ENCODE measurements at places on chromosomes 3 and 15.

GRCh38 chr3:182913889-182914288 is 66.4 kb downstream of the DCUN1D1 start:
- no peak for DNase-seq

DNA sequence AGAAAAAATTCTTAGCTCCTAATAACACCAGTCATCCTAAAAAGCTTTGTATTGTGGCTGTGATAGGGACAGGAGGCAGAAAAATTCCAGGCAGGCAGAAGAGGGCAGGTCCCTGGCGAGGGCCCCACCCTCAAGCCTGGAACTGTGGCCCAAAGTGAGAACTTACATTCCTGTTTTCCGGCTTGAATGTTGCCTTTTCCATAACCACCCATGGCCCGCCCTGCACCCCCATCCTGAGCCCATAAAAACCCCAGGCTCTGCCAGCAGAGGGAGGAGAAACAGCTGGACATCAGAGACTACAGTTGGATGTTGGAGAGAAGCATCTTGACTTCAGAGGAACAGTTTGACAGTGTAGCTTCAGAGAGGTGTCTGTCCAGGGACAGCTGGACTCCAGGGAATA is 37.3 kb downstream of the SLCO2A1 start:
- peak; percentile 84 for DNase-seq

- DNase-seq: no peak
Measured at GRCh38 chr3:65334045-65334665, 646.4 kb upstream of the ADAMTS9 start.

DNA sequence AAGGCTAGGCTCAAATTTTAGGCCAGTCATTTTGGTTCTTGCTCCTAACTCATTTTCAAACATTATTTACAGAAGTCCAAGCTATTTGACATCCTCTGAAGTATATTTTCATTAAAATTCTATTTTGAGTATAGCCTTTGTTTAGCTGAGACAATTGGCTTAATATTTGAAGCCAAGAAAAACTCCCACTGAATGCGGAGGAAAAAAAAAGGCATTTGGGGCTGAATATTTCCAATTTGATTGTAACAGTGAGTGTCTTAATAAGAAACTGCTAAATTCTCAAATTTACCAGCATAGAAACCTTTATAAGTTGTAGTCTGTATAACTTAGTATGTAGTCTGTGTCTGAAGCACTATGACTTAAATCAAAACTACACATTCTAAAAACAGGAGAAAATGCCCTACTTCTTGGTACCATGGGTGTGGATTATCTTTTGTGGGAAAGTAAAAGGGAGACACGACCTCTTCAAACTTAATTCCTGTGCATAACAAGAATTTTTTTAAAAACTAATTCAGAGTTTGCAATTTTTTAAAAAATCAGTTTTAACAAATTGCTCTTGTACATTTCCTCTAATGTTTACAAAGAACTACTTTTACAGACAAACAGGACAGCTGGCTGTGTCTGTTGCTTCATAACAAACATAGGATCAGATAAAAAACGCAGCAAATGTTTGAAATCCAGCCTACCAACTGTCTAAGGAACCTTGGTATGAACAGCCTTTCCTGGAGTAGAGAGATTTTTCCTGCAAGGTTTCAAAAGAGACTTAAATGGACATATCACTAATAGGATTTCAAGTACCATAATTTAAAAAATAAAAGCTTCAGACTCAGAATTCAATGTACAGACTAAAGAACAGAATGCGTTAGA is 52.7 kb upstream of the LMOD3 start:
- no peak for DNase-seq

DNA sequence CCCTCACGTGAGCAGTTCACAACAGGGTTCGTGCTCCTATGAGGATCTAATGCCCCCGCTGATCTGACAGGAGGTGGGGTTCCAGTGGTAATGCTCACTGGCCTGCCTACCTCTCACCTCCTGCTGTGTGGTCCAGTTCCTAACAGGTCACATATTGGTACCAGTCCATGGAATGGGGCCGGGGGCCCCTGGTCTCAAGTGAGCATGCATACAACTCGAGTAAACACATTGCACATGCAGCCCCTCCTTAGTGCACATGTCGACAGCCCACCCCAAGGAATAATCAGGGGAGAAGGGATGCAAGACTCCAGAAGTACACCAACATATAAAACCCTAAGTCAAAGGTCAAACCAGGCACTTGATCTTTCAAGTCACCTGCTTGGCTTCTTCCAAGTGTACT is 127.0 kb downstream of the TP63 start:
- DNase-seq: no peak

- DNase-seq: no peak
Measured at GRCh38 chr15:81069356-81069755, 64.7 kb upstream of the CFAP161 start.

DNA sequence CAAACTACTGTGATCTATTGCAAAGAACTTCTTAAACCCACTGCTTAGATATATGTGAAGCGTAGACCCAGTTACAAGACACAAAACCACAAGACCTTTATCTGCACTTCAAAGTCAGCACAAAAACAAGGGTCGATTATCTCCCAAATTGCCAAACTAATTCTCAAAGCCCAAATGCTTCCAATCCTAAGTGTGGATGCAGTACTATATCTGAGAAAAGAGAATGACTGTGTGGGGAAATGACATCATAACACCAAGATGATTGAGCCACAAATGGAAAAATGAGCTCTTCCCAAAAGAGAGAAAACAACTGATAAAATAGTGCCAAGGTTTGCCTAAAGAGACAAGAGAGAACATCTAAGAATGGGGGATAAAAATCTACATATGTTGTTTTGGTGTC is 86.2 kb downstream of the MEIS2 start:
- no peak for DNase-seq

DNA sequence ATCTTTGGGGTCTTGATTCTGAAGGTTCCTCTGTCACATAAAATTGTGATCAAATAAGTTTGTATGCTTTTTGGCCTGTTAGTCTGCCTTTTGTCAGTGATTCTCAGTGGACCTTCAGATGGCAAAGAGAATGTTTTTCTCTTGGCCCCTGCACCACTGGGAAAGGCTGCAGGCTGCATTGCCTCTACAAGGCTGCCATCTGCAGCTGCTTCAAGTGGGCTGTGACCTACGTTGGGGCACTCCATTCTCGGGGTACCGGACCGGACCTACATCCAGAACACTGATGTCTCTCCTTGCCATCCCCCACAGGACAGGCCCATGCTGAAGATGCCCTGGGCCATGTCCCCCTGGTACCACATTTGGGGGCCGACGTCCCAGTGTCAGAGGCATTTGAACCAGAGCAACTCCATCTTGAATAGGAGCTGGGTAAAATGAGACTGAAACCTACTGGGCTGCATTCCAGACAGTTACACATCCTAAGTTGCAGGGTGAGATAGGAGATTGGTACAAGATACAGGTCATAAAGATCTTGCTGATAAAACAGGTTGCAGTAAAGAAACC is 37.5 kb upstream of the MFGE8 start:
- DNase-seq: no peak

DNA sequence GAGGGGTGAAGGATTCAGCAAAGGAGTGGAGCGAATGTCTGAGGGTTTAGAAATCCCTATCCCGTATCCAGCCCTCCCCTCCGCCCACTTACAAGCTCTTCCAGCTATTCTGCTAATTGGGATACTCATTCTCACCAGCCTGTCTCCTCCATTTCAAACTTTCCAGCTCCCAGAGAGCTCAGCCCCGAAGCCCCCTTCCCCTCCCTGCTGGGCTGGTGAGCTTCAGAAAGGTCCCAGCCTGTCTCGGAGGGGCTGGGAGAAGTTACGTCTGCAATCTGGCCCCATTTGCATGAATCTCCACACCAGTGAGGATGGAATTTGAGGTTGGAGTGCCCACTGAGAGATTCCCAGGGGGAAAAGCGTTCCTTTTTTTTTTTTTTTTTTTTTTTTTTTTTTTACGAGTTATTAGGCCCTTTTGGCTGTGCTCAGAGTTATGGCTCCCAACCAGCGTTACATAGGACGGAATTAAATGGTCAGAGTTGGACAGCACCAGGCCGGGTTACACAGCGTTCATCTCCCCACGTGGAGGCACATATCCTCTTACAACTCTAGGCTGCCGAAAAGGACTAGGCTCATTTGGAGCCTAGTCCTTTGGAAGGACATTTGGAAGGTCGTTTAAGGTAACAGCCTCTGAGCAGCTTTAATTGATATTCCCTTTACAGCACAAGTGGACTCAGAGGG is 34.6 kb downstream of the FGD5 start:
- DNase-seq: no peak

- DNase-seq: no peak
Measured at GRCh38 chr3:50100956-50101845, 12.5 kb downstream of the RBM5 start.

All from lower leg skin (tissue), 4 donors.